ENCODE measurements at places on chromosomes 13 and 19. TPM values are rescaled to one million over a fixed set of nuclear protein-coding genes. Genes with fewer than 3 reads are reported as not detected.

Gene PLIN3
- total RNA-seq = 56.4 TPM

GRCh38 chr13:111967572-111968201 lies 99.3 kb upstream of the SOX1 start:
- H3K36me3 ChIP-seq = no peaks in the 10 kb centered on the region
- H3K27me3 ChIP-seq = no peaks in the 10 kb centered on the region
- no peak overlapping the region for H3K27ac ChIP-seq
- H3K4me1 ChIP-seq = no peaks in the 10 kb centered on the region
- H3K4me3 ChIP-seq = no peak overlapping the region
- DNase-seq = no peak

GRCh38 chr19:41601771-41602170 lies 25.1 kb downstream of the CEACAM4 start:
- no peaks in the 10 kb centered on the region for H3K27me3 ChIP-seq
- no peak overlapping the region for H3K27ac ChIP-seq
- H3K4me3 ChIP-seq = no peak overlapping the region
- no peaks in the 10 kb centered on the region for H3K36me3 ChIP-seq
- no peaks in the 10 kb centered on the region for H3K4me1 ChIP-seq

DNA sequence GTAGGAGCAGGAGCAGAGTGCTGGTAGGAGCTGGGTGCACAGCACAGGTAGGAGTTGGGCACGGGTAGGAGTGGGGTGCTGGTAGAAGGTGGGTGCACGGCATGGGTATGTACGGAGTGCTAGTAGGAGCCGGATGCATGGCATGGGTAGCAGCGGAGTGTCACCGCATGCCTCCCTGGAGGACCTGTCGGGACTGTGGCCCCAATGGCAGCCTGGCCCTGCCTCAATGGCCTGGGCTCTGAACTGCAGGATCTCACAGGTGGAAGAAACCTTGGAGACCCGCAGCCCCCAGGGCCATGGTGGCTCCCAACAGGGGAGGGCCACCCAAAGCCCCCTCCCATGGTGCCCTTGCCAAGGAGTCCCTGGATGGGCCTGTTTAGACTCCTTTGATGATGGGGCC lies 1146.0 kb downstream of the UQCRFS1 start:
- no peak overlapping the region for H3K27ac ChIP-seq
- H3K4me3 ChIP-seq = no peak overlapping the region
- H3K4me1 ChIP-seq = no peaks in the 10 kb centered on the region
- no peak for DNase-seq
- H3K27me3 ChIP-seq = no peaks in the 10 kb centered on the region
